ENCODE measurements at places on chromosomes 13 and 19.

DNA sequence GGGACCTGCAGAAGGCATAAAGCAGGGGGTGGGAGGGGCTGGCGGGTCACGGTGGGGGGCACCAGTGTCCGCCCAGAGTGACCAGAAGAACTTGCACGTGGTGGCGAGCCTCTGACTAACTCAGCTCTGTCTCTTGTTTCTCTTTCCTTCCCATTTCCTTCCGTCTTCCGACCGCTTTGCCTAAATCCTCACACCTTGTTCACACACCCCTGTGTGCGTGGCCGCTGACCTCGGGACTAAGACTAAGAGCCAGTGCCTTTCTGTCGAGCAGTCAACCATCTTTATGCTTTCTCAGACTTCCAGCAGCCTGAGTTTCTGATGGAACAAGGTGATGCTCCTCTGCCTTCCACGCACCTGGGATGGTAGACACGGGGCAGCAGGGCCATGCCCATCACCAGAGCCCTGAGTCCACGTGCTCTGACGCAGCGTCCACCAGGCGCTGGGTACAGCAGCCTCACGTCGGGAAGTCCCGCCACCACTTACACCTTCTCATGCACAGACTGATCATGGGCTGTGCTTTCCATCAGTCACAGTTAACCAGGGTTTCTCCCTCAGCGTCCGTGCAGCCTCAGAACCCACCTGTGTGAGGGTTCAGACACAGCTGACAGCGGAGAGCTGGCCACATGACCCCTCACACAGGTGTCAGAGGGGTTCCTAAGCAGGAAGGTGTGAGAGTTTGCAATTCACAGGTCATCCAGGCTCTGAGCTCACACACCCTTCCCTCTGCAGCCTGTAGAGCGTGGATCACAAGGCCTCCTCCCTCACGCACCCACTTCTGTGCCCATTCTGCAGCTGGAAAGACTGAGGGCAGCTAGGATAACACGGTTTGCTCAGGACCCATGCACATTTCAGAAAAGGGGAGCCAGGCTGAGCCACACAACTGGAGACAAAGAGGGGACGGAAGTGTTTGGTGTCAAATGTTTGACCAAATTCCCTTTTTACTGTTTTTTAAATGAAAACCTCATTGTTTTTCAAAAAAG, 90.7 kb upstream of the MCF2L start:
- no peak for DNase-seq

DNA sequence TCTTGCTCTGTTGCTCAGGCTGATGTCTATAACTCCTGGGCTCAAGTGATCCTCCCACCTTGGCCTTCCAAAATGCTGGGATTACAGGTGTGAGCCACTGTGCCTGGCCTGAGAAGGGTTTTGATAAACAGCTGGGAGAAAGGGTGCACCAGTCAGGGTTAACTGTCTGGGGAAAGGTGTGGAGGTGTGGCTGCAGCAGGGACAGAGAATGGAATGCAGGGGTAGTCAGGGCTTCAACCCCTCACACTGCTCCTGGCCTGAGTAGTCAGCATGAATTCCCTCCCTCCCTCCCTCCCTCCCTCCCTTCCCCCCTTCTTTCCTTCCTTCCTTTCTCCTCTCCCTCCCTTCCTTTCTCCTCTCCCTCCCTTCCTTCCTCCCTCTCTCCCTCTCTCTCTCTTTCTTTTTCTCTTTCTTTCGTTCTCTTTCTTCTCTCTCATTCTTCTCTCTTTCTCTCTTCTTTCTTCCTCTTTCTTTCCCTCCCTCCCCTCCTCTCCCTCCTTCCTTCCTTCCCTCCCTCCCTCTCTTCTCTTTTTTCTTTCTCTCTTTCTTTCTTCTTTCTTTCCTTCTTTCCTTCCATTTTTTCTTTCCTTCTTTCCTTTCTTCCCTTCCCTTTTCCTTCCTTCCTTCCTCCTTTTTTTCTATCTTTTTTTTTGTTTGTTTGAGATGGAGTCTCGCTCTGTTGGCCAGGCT, 16.0 kb downstream of the MYO1F start:
- no peak for DNase-seq

- DNase-seq = no peak
Measured at GRCh38 chr19:45358213-45358792, 12.1 kb downstream of the ERCC2 start.

DNA sequence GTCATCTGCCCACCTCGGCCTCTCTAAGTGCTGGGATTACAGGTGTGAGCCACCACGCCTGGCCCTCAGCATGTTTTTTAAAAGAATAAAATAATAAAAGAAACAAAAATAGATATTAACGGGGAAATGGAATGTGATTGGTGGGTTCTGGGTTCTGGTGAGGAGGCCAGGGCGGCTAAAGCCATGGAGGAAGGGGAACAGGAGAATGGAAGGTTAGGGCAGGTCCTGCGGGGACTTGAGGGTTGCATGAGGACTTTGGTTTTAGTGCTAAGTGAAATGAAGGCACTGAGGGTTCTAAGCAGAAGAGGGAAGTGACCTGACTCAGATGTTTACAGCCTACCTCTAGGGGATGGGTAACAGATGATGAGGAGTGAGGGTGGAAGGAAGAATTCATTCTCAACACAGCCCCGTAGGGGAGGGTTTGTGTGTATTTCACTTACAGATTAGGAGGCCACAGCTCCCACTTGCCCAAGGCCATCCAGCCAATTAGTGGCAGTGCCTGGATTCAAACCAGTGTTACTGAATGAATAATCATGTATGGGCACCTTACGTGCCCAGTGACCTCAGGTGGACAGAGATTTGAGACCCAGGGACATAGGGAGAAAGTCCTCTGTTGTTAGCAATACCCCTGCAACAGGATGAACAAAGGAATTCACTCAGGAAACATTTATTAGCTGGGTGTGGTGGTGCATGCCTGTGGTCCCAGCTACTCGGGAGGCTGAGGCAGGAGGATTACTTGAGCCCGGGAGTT, 6.7 kb upstream of the MRPL4 start:
- no peak for DNase-seq

DNA sequence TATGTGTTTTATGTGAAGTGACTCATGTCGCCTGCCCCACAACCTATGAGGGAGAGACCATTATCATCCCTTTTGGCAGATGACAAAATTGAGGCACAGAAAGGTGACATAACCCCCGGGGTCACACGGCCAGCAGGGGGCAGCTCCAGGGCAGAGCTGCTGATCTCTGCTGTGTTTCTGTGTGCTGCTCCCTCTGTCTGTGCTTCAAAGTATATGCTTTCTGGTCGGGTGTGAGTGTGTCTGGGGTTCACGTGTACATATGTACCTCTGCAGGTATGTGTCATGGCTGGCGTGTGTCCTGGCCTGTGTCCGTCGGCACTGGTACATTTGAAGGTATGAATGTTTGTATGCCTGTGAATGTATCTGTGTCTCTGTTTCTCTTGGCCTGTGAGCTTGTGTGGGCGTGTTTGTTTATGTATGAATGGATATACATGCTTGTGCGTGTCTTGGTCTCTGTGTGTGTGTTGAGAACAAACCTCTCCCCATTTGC, 7.1 kb downstream of the LIPE start:
- peak; percentile 38 for DNase-seq

GRCh38 chr19:1491849-1492170, 829 bp downstream of the REEP6 start:
- DNase-seq = no peak

GRCh38 chr19:49691243-49692146, 579 bp downstream of the CPT1C start:
- peak; percentile 85 for DNase-seq

DNA sequence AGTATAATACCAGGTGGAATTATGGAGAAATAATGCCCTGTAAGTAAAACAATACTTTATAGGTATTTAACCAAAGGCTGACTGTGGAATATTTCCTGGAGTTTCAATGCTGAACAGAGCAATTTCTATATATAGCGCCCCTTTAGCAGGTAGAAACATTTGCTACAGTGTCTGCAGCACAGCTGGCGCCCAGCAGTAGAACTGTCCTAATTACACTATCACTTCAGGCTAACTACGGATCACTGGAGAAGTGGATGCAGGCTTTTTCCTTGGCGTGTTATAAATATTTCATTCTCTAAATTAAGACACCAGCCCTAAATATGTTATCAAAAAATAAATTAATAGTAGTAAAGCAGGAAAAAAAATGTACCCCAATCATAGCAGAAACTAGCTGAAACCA, 3.1 kb downstream of the SHISA2 start:
- DNase-seq = no peak

DNA sequence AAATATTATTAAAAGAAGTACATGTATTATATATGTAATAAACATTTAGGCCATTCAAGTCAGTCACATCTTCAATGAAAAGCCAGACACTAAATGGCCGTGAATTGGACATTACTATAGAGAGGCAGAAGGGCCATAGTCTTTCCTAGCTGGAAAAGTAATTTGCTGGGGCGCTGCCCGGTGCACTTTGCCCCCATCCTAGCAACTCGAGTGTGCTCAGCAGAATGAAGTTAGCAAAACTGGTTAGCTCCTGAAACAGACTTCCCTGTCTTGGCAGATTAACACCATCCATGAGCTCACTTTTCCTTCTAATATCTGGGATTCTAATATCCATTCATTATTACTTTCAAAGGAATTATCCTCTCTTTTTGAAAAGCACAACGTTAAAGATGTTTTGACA, 2.8 kb upstream of the SPRYD7 start:
- no peak for DNase-seq

DNA sequence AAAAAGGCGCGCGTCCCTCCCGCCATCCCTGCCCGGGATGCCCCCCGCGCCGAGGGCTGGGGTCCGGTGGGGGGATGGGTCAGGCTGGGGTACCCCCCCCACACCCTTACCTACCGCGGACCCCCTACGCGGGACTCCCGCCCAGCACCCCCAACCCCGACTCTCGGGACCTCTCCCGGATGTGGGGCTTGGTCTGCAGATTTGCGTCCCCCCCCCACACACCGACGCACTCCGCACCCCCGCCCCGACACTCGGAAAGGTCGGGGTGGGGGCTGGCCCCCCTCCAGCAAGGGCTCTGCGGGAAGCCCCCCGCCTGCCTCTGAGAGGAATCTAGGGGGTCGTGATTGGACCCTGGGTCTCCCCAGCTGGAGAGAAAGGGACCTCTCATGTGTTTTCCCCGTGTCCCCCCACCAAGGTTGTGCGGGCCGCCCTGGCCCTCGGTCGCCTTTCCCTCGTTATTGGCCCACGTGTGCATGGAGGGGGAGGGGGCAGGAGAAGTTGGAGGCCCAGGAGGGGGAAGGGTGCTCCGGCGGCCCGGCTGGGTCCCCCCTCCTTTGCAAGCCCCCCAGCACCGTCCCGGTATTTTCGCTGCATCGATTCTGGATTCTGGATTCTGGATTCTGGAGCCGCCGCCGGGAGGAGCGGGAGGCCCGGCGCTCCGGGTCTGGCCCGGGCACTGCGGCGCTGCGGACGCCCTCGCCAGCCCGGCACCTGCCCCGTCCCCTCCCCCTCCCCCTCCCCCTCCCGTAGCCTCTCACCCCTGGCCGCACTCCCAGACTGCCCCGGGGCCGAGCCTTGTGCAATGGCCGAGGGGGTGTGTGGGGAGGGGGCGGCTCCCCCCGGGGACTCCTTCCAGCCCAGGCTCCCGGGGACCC, 607 bp downstream of the NFIC start:
- peak; percentile 60 for DNase-seq

DNA sequence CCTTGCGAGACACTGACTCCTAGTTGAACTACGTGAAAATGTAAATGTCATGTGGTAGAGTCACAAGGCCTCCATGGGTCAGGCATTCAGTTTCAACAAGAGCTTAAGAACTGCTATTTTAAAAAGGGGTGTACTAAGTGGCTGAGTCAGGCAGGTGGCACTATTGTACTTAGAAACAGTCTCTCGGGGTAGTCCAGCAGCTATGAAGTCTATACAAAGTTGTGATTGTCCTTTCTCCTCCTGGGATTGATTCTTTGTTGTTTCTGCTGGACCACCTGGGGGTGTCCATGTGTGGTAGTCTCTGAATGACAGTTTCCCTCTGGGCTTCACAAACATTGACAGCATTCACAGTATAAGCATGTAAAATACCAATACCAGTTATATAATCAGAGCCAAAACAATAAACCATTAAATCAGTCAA, 33.0 kb downstream of the UGGT2 start:
- DNase-seq = peak; percentile 65

DNA sequence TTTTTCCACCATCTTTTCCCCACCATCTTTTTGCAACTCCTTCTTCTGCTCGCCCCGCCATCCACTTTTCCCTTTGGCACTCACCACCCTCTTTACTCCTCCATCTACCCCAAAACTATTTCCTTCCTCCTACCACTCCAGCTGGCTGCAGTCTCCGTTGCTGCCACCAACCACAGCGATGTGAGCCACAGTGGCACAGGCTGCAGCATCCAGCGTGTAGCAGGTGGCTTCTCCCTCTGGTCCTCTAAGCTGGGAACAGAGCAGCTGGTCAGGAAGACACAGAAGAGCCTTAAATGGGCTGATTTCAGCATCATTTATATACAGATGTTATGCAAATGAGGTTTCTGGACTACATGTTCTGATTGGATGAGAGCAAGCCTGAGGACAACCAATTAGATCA, 144.5 kb downstream of the TNFRSF19 start:
- DNase-seq = no peak

DNA sequence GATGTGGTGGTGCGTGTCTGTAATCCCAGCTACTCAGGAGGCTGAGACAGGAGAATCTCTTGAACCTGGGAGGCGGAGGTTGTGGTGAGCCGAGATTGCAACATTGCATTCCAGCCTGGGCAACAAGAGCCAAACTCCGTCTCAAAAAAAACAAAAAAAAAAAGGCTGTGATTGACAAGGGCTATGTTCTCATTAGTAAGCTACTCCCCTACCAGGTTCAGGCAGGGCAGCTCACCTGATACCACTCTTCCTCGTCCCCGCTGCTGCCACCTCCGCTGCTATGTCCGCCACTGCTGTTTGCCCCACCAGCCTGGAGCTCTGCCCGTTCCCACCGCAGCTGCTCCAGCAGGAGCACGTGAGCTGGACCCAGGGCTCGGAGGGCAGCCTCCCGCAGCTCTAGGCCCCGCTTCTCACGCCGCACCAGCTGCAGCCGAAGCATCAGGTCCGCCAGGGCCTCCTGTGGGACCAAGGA, 9.4 kb downstream of the USHBP1 start:
- DNase-seq = no peak

- DNase-seq = no peak
Measured at GRCh38 chr19:40418040-40418439, 4.9 kb upstream of the PRX start.

GRCh38 chr19:19403373-19403901, 2.0 kb upstream of the GATAD2A start:
- DNase-seq = peak; percentile 50

DNA sequence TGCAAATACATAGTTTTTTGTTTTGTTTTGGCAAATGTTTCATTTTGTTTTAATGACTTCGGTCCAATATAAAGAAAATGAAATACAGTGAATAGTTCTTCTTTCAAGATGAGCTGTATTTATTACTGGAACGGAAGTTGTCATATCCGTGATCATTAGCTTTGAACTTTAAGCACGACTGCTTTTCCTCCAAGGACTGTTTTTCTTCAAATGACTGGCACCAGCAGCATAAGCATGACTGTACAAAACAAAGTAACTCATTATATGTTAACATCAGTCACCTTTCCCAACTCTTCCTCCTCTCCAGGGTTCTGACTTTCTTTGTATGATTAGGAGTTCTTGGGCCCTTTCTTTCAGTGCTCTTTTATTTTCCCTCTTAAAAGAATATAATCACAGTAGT, 20.5 kb downstream of the EDNRB start:
- DNase-seq = no peak

- no peak for DNase-seq
Measured at GRCh38 chr13:32661685-32662084, 75.4 kb downstream of the PDS5B start.

- peak; percentile 11 for DNase-seq
Measured at GRCh38 chr13:97352815-97353214, 81.2 kb upstream of the RAP2A start.

- peak; percentile 43 for DNase-seq
Measured at GRCh38 chr13:44273991-44274770, 99.4 kb upstream of the SERP2 start.

GRCh38 chr13:89856512-89856911, 1491.0 kb upstream of the MIR17HG start:
- DNase-seq = no peak
